Stimulated activated CD8-positive, alpha-beta memory T cell treated with anti-CD3 and anti-CD28 coated beads, Interleukin-15, amount 100 ng/mL, for 1 hour (primary cell): ENCODE measurements at places on chromosomes 2 and 18.

GRCh38 chr2:168814046-168814445, 11.6 kb downstream of the NOSTRIN start:
- no peak for DNase-seq

- DNase-seq = no peak
Measured at GRCh38 chr18:55405893-55406406, 182.0 kb downstream of the TCF4 start.

DNA sequence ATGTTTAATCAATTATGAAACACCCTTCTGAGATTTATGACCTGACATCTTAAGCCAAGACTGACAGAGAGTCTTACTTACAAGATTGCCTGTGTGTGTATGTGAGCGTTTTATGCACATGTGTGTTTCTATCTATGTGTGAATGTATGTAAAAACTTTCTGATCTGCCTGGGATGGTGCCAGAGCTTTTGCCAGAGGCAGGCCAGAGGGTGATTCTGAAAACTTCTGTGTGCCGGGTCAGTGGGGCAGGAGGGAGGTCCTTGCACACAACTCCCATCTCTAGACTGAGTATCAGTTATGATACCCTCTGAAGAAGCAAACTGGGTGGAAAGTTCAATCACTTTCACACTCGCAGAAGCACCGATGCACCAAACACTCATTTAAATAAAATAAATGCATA, 335.0 kb upstream of the NT5C1B start:
- DNase-seq = no peak

DNA sequence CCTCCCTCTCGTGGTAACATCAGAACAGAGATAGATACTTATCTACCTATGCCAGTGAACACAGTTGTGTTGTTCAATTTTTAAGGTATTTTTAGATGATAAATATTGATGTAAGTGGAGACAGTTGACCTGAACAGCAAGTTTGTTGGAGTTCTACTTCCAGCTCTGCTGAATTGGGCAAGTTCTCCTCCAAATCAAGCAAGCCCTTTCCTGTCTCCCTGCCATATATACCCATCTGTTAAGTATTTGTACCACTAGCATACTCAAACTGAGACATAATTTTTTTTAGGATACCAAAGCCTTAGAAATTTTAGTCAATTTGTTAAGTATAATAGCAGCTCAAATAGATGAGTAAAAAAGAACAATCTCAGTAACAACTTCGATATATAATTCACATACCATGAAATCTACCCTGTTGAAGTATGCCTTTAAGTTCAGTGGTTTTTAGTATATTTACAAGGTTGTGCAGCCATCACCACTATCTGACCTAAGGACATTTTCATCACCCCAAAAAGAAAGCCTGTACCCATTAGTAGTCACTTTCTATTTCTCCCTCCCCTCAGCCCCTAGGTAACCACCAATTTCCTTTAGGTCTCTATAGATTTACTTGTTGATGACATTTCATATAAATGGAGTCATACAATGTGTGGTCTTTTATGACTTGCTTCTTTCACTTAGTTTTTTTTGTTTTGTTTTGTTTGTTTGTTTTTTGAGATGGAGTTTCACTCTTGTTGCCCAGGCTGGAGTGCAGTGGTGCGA, 61.8 kb downstream of the COX7A2L start:
- no peak for DNase-seq
